ENCODE measurements at places on chromosomes 5 and 9.

- DNase-seq: peak; percentile 37
- H3K27me3 ChIP-seq: no peaks in the 10 kb centered on the region
- no peaks in the 10 kb centered on the region for H3K36me3 ChIP-seq
- H3K4me1 ChIP-seq: no peaks in the 10 kb centered on the region
- H3K4me3 ChIP-seq: no peak overlapping the region
- H3K27ac ChIP-seq: no peak overlapping the region
Observed at GRCh38 chr5:177071666-177072385, 14.9 kb upstream of the FGFR4 start.

- no peaks in the 10 kb centered on the region for H3K27me3 ChIP-seq
- H3K27ac ChIP-seq: peak overlapping the region; percentile 48
- H3K4me3 ChIP-seq: no peak overlapping the region
- peak; percentile 85 for DNase-seq
Observed at GRCh38 chr9:121213136-121213806, 11.6 kb upstream of the RAB14 start.

DNA sequence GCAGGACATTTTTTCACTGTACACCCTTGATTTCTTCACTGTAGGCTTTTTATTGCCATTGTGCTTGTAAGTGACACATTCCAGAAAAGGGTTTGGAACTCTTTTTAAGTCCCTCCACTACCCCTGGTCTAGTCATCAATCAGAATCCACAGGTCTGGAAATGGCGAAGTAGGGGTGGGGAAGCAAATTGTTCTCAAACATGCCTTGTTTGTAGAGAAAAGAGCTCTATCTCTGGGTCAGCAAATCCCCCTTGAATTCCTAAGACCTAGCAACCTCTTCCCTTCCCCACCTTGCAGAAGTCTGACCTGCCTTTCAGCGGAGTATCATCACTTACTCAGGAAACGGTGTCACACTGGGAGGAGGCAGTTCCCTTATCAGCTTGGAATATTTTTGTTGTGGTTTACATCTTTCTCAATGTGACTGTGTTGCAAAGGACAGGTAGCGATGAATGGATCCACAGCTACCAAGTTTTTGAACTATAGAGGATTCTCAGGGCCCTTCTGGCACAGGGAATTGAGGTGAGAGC lies 3.2 kb downstream of the SH3RF2 start:
- no peak for DNase-seq
- H3K4me3 ChIP-seq: peak overlapping the region; percentile 43
- H3K4me1 ChIP-seq: peaks cover 3% of the 10 kb centered on the region
- H3K27me3 ChIP-seq: no peaks in the 10 kb centered on the region
- peak overlapping the region; percentile 90 for H3K27ac ChIP-seq

DNA sequence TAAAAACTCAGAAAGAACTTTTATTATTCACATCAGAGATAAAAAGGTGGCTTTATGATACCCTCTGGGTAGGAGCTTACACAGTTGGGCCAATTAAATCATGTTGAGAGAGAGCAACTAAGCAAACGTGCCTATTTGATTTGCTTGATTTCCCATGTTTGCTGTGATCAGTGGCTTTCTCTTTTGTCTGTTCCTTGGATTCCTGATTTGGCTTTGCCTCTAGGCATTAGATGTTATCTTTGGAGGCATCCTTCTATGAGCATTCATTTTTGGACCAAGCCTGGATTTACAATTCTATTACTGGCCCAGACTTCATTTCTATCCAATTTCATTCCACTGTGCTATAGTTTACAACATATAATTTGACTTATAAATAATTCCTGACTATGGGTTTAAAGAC lies 35.9 kb downstream of the VCAN start:
- no peaks in the 10 kb centered on the region for H3K36me3 ChIP-seq
- H3K4me1 ChIP-seq: no peaks in the 10 kb centered on the region
- H3K4me3 ChIP-seq: no peak overlapping the region
- no peaks in the 10 kb centered on the region for H3K27me3 ChIP-seq

- H3K27ac ChIP-seq: peak overlapping the region; percentile 71
- no peak for DNase-seq
- no peaks in the 10 kb centered on the region for H3K27me3 ChIP-seq
- H3K4me3 ChIP-seq: no peak overlapping the region
- H3K36me3 ChIP-seq: no peaks in the 10 kb centered on the region
Observed at GRCh38 chr5:143340891-143341685, 62.4 kb downstream of the NR3C1 start.

DNA sequence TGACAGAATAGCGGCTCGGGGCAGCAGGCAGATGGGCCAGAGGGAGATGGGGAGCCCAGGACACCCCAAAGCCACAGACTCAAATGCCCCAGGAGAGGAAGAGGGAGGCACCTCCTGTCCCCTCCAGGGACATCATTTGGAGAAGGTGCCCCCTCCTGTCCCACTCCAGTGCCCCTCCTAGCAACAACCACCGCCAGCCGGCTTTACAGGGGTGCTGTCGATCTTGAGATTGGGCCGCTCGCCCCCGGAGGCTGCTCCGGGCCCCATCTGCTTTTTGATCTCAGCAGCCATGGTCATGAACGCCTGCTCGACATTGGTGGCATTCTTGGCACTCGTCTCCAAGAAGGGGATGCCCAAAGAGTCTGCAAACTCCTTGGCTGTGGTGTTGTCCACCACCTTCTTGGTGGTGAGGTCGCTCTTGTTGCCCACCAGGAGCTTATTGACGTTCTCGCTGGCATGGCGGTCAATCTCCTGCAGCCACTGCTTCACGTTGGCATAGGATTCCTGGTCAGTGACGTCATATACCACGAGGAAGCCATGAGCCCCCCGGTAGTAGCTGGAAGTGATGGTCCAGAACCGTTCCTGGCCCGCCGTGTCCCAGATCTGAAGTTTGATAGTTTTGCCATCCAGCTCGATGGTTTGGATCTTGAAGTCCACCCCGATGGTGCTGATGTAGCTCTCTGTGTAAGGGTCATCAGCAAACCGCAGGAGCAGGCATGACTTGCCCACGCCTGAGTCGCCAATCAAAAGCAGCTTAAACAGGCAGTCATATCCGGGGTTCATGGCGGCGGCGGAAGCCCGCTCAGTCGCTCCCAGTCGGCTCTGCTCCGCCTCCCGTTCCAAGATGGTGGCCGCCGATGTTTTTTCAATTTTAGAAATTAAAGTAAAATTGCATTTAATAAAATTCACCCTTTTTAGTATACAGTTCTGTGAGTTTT lies 14.0 kb upstream of the FRMPD1 start:
- H3K27me3 ChIP-seq: no peaks in the 10 kb centered on the region
